ENCODE measurements at places on chromosomes 4 and X. TPM values are rescaled to one million over a fixed set of nuclear protein-coding genes. Genes with fewer than 3 reads are reported as not detected.

The TIGD2 gene
- total RNA-seq: 4.9 TPM

The STK32B gene
- not detected for total RNA-seq

The RFC1 gene
- total RNA-seq: 74.9 TPM

The FGD1 gene
- not detected for total RNA-seq

The RRH gene
- 0.31 TPM for total RNA-seq

The NPNT gene
- not detected for total RNA-seq

The DMRTC1B gene
- total RNA-seq: not detected

The PPBP gene
- not detected for total RNA-seq

The PLP1 gene
- total RNA-seq: not detected

- no peaks in the 10 kb centered on the region for H3K27me3 ChIP-seq
- no peak overlapping the region for H3K27ac ChIP-seq
- no peak overlapping the region for H3K4me3 ChIP-seq
- H3K4me1 ChIP-seq: no peaks in the 10 kb centered on the region
These were observed 15.9 kb downstream of the TMEM192 start for GRCh38 chr4:165096776-165097175.

DNA sequence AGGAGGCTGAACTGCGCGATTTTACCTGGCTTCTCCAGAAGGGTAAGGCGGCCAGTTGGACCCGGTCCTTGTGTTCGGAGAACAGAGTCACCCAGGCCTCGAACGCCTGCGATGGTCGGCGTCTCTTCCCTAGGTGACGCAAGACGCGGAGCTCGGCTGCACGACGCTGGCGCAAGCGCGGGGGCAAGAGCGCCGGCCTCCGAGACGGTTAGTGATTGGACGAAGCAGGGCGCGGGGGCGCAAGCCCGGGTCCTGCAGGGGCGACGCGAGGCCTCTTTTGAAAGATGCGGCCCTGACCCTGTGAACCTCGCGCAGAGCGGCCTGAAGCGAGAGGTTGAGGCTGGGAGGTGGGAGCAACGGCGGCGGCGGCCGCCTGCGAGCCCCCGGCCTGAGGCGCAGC, 428 bp downstream of the ADAD1 start:
- no peak overlapping the region for H3K4me3 ChIP-seq
- H3K36me3 ChIP-seq: no peaks in the 10 kb centered on the region
- no peak for DNase-seq
- no peaks in the 10 kb centered on the region for H3K4me1 ChIP-seq

DNA sequence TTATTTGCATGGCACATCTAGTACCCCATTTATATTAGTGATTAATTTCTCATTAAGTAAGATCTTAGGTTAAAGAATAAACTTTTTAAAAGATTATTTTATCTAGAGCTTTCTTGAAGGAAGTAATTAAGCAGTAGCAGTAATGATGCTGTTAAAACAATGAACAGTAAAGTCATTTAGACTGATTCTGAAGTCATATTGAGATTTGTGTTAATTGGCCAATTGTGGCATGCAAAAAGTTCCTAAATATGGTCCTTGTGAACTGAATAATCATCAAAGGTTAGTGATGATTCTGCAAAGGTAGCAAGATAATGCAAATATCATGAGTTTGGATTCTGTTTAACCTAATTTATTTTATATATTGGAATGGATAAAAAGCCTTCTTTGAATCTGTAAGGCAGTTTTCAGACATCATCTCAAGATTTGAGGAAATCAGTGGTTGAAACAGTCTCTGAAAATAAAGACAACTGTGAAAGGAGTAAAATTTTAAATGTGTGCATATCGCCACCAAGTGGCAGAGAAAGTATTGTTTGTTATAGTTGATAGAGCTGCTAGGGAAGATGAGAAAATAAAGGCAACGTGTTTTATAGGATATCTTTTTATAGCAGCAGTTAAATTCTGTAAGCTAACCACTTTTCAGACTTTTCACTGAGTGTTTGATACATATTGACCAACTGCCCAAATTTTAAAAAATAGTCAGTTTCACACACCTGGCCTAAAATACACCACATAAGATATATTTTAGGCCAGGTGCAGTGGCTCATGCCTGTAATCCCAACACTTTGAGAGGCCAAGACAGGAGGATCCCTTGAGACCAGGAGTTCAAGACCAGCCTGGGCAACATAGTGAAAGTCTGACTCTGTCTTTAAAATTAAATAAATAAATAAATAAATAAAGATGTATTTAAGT, 79.6 kb downstream of the CCKAR start:
- H3K27ac ChIP-seq: no peak overlapping the region
- peaks cover 11% of the 10 kb centered on the region for H3K4me1 ChIP-seq
- peaks cover 24% of the 10 kb centered on the region for H3K36me3 ChIP-seq
- H3K27me3 ChIP-seq: no peaks in the 10 kb centered on the region
- H3K4me3 ChIP-seq: no peak overlapping the region
- no peak for DNase-seq

- no peaks in the 10 kb centered on the region for H3K27me3 ChIP-seq
- no peak overlapping the region for H3K27ac ChIP-seq
- H3K4me1 ChIP-seq: no peaks in the 10 kb centered on the region
- no peak for DNase-seq
- no peak overlapping the region for H3K4me3 ChIP-seq
These were observed 633.3 kb downstream of the ANKRD50 start for GRCh38 chr4:124079174-124079780.

- DNase-seq: no peak
- no peaks in the 10 kb centered on the region for H3K4me1 ChIP-seq
- H3K27ac ChIP-seq: no peak overlapping the region
- no peaks in the 10 kb centered on the region for H3K27me3 ChIP-seq
These were observed 498.1 kb upstream of the FSTL5 start for GRCh38 chr4:162661913-162662312.

DNA sequence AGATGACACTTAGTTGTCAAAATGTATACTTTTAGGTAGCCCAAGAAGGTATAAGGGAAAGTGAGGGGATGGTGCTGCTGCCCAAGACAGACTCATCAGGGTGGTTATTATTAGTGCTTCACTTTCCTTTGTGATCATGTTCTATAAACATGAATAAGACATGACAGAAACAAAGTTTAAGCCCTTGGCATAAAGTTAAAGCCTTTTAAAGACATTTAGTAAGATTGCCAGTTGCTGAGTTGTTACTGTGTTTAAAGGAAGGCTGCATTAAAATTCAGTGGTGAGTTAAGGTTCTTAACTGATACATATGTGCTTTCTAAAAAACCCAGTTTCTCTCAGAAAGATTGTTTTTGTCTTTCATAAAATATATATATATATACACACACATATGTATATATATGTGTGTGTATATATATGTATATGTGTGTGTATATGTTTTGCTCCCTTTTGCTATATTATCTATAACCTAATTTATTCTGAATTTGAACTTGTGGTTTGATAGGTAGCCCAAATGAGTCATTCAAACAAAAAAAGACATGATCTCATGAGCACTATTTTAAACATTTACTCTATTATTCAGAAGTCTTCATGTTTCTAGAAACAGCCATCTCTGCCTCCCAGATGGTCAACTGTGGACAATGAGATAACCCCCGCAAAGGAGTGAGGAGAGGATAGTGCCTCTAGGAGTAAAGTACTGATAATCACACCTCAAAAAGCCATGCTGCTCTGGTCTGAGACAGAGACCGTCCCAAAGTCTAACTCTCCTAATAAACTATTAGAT, 98.1 kb upstream of the OTUD4 start:
- no peak for DNase-seq
- H3K4me1 ChIP-seq: no peaks in the 10 kb centered on the region
- no peak overlapping the region for H3K27ac ChIP-seq
- no peak overlapping the region for H3K4me3 ChIP-seq

DNA sequence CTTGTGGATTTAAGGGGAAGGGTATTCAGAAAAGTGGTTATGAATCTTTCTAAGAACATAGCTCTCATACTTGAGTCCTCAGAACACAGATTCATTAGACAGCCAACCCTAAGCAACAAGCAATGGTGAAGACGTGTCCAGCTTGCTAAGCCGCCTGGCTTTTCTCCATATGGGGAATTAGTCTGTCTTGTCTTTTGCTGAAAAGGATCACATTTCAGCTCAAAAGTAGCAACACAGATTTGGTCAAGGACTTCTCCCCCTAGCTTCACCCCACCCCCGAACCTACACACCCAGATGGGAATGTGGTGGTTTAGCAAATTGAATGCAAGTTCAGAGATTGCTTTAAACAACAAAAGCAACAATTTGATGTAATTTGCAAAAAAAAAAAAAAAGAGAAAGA, 103.3 kb upstream of the RASGEF1B start:
- H3K27ac ChIP-seq: no peak overlapping the region
- no peaks in the 10 kb centered on the region for H3K4me1 ChIP-seq
- DNase-seq: no peak
- H3K36me3 ChIP-seq: no peaks in the 10 kb centered on the region
- peaks cover 8% of the 10 kb centered on the region for H3K27me3 ChIP-seq
- no peak overlapping the region for H3K4me3 ChIP-seq

GRCh38 chr4:159598602-159599001, 495.7 kb downstream of the RAPGEF2 start:
- H3K27ac ChIP-seq: no peak overlapping the region
- H3K4me3 ChIP-seq: no peak overlapping the region
- no peak for DNase-seq
- H3K4me1 ChIP-seq: no peaks in the 10 kb centered on the region

GRCh38 chrX:106927700-106928099, 7.5 kb downstream of the CLDN2 start:
- no peaks in the 10 kb centered on the region for H3K27me3 ChIP-seq
- no peaks in the 10 kb centered on the region for H3K36me3 ChIP-seq
- no peak for DNase-seq
- H3K4me3 ChIP-seq: no peak overlapping the region
- H3K4me1 ChIP-seq: no peaks in the 10 kb centered on the region

GRCh38 chr4:177640864-177641263, 198.6 kb upstream of the AGA start:
- H3K27me3 ChIP-seq: no peaks in the 10 kb centered on the region
- no peak overlapping the region for H3K27ac ChIP-seq
- H3K4me3 ChIP-seq: no peak overlapping the region
- no peaks in the 10 kb centered on the region for H3K36me3 ChIP-seq

GRCh38 chr4:57131849-57132742, 21.9 kb upstream of the IGFBP7 start:
- H3K27ac ChIP-seq: no peak overlapping the region
- H3K4me3 ChIP-seq: no peak overlapping the region
- peaks cover 2% of the 10 kb centered on the region for H3K36me3 ChIP-seq
- H3K4me1 ChIP-seq: no peaks in the 10 kb centered on the region
- no peak for DNase-seq
- no peaks in the 10 kb centered on the region for H3K27me3 ChIP-seq

- H3K4me3 ChIP-seq: no peak overlapping the region
- peaks cover 44% of the 10 kb centered on the region for H3K4me1 ChIP-seq
- no peak overlapping the region for H3K27ac ChIP-seq
- H3K27me3 ChIP-seq: no peaks in the 10 kb centered on the region
- peaks cover 20% of the 10 kb centered on the region for H3K36me3 ChIP-seq
These were observed 13.6 kb downstream of the PPA2 start for GRCh38 chr4:105460306-105460705.

DNA sequence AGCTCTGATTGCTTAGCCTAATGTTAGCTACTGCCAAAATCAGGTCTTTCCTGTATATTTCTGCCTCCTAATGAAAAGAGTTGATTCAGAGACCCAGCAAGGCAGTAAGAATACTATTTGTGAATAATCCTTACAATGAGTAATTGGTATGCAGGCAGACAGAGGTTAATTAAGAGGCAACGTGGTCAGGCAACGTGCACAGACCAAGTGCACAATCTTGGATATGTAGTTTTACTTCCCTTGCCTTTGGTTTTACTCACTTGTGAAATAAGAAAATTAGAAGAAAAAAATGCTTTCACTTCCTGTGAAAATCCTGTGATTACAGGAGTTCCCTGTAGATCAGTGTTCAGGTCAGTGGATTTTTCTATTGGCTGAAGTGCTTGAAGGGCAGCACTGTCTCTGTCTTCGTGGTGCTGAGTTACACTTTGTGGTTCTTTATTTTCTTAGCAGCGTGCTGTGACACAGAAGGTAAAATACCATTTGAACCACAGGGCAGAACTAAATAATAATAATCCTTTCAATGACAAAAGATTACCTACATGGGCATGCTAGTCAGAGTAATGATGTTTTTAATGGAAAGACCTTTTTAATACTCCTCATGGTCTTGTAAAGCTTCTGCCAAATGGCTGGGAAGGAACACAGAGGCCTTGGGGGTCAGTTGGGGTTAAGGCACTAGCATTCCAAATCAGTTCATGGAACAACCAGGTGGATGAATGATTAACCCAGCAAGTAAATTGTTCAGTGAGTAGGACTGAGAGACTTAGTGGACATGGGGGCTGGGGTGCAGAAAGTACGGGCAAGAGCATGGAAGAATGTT, 430.9 kb downstream of the MAPK10 start:
- H3K27me3 ChIP-seq: peaks cover 3% of the 10 kb centered on the region
- DNase-seq: no peak
- no peaks in the 10 kb centered on the region for H3K4me1 ChIP-seq
- H3K36me3 ChIP-seq: no peaks in the 10 kb centered on the region
- H3K4me3 ChIP-seq: no peak overlapping the region
- H3K27ac ChIP-seq: no peak overlapping the region

DNA sequence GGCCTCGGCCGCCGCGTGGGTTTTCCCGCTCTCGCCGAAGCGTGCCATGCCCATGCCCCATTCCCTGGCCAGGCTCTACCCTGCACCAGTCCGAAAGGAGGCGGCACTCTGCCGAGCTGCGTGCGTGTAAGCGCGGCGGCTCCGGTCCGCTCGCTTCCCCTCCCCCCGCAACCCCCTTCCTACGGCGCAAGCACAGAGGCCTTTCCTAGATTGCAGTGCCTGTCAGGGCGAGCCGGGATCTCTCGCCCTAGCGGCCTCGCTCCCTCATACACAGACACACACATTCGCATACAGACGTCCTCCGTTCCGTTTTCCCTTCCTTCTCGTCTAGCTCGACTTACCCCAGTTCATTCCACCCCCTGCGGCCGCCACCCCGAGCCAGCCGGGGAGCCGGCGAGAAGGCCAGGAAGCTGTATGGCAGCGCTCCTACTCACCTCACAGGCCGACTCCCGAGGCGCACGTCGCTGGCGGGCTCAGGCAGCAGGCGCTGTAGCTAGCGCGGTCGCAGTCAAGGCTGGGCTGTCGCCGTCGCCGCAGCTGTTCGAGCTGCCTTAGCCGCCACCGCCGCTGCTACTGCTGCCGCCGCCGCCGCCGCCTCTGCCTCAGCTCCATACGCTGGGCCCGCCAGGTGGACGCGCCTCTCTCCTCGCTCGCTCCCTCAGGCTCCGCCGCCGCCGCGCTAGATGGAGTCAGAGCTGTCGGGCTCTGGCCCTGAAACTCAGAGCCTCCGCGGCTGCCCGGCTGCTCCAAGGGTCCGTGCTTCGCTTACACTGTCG, 615 bp downstream of the NEXMIF start:
- H3K27me3 ChIP-seq: peaks cover 21% of the 10 kb centered on the region
- no peaks in the 10 kb centered on the region for H3K36me3 ChIP-seq
- DNase-seq: no peak
- no peak overlapping the region for H3K27ac ChIP-seq
- H3K4me1 ChIP-seq: no peaks in the 10 kb centered on the region

DNA sequence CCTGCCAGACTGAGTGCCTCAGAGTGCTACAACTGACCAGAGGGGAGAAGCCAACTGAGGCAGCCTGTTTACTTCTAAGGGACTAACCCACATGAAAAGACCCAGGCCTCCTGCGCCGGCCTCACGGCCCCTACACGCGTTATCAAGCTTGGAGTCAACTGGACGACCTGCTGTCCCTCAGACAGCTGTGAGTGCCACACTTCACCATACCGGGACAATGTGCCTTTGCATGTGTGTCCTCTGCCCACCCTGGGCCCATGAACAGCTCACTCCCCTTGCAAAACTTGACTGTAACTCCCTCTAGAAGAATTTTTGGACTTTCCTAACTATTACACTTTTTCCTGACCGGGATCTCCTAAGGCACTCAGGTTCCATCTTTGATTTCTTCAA, 1.8 kb downstream of the NOP14 start:
- peaks cover 17% of the 10 kb centered on the region for H3K36me3 ChIP-seq
- no peak for DNase-seq
- H3K27ac ChIP-seq: peak overlapping the region; percentile 86
- no peaks in the 10 kb centered on the region for H3K27me3 ChIP-seq
- peaks cover 51% of the 10 kb centered on the region for H3K4me1 ChIP-seq

All from natural killer cell treated with Interleukin-12 subunit alpha and Interleukin-12 subunit beta and Interleukin-15 and Interleukin-18, amount 100 ng/mL, for 72 hours (primary cell).